Heart right ventricle (tissue), 16 donors: ENCODE measurements at places on chromosomes 2 and 18. TPM values are rescaled to one million over a fixed set of nuclear protein-coding genes. Genes with fewer than 3 reads are reported as not detected.

- H3K27ac ChIP-seq: no peak overlapping the region
- no peak overlapping the region for H3K4me3 ChIP-seq
- H3K4me1 ChIP-seq: no peaks in the 10 kb centered on the region
- H3K36me3 ChIP-seq: no peaks in the 10 kb centered on the region
- H3K27me3 ChIP-seq: no peaks in the 10 kb centered on the region
- DNase-seq: peak; percentile 11
These were observed 53.9 kb downstream of the PRKRA start for GRCh38 chr2:178397002-178397605.

GRCh38 chr2:32783933-32784332, 156.1 kb downstream of the TTC27 start:
- H3K4me1 ChIP-seq: peaks cover 24% of the 10 kb centered on the region
- H3K4me3 ChIP-seq: no peak overlapping the region
- DNase-seq: no peak
- peak overlapping the region; percentile 71 for H3K27ac ChIP-seq
- peaks cover 6% of the 10 kb centered on the region for H3K36me3 ChIP-seq

DNA sequence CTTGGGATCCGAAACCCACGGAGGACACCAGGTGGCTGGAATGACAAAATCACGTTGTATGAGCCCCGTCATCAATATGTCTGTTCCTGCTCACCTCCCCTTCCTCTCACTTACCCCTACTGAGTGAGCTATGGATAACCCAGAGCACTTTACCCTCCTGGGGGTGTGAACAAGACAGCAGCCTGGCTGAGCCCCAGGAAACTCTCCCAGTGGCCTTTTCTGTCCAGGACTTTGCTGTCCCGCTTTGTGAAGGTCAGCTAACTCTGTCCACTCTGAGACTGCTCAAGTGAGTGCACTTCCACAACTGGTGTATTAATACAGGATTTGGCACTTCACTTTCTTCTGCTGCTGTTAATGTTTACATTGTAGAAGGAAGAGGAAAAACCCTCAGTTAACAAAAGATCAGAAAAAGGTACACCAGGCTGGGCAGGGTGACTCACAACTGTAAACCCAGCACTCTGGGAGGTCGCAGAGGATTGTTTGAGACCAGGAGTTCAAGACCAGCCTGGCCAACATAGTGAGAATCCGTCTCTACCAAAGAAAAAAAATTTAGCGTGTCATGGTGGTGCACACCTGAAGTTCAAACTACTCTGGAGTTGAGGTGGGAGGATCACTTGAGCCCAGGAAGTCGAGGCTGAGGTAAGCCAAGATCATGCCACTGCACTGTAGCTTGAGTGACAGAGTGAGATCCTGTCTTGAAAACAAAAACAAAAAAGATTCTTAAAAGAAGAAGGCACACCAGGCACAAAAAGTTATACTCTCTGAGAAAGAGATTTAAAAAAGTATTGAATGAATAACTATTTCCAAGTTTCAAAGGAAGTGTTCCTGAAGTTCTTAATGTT, 90.3 kb downstream of the CLHC1 start:
- H3K27ac ChIP-seq: no peak overlapping the region
- H3K4me1 ChIP-seq: no peaks in the 10 kb centered on the region
- DNase-seq: no peak
- no peaks in the 10 kb centered on the region for H3K36me3 ChIP-seq
- H3K27me3 ChIP-seq: no peaks in the 10 kb centered on the region

DNA sequence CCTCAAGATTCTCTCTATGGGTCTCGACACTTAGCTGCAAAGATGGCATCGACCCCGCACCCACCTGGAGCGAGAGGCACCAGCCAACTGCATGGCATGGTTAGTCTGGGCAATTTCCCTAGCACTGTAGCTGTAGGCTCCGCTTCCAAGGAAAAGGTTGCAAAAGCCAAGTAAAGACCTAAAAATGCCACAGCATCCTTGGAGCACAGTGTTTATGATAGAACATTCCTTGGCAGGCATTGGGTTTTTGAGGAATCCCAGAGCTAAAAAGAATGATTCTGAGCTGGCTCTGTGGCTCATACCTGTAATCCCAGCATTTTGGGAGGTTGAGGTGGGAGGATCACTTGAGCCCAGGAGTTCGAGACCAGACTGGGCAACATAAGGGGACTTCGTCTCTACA, 22.9 kb downstream of the QPCT start:
- no peaks in the 10 kb centered on the region for H3K4me1 ChIP-seq
- no peak overlapping the region for H3K4me3 ChIP-seq
- DNase-seq: no peak
- no peaks in the 10 kb centered on the region for H3K27me3 ChIP-seq
- H3K36me3 ChIP-seq: no peaks in the 10 kb centered on the region

- no peak overlapping the region for H3K4me3 ChIP-seq
- no peaks in the 10 kb centered on the region for H3K4me1 ChIP-seq
- no peak for DNase-seq
- H3K36me3 ChIP-seq: peaks cover 98% of the 10 kb centered on the region
These were observed 27.9 kb downstream of the EPG5 start for GRCh38 chr18:45939236-45939635.

DNA sequence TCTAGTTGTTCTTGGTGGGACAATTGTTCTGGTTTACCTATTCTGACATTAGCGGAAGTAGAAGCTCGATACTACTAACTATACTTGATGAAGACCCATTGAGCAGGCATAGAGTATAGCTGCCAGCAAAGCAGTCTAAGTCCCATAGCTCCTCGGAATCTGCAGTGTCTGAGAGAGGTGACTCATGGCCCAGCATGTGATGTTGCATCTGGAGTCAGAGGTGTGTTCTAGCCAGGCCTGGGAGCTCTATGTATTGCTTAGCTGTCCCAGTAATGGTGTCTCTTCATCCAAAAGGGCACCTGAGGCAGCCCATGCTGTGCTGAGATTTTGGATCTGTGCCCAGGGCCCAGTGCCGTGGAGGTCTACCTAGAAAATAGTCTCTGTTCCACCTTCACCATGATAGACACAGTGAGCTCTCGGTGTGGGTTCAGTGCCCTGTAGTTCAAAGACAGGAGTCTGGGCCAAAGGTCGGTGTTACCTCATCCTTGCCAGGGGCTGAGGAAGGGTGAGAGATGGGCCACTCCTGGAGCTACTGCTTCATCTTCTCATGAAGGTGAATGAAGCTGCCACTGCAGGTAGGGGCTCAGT, 47.3 kb downstream of the MEX3C start:
- no peaks in the 10 kb centered on the region for H3K27me3 ChIP-seq
- no peak overlapping the region for H3K4me3 ChIP-seq
- H3K36me3 ChIP-seq: no peaks in the 10 kb centered on the region
- no peak for DNase-seq
- no peak overlapping the region for H3K27ac ChIP-seq
- H3K4me1 ChIP-seq: no peaks in the 10 kb centered on the region

DNA sequence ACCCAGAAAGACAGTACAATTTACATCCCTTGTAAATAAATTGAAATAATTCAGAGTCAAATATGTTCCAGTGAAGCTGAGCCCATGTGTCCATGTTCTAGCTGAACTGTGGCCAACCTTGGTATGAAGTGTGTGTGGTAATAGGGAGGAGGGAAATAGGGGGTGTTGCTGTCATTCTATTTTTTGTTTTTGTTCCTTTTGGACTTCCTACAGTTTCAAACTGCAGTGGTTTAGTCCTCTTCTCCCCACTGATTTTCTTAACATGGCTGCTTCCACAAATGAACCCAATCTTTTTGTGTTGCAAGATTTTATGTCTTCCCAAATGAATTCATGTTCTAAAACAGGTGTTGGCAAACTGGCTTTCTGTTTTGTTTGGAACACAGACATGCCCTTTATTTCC, 156.9 kb downstream of the CCBE1 start:
- DNase-seq: no peak
- no peak overlapping the region for H3K4me3 ChIP-seq
- H3K4me1 ChIP-seq: no peaks in the 10 kb centered on the region

DNA sequence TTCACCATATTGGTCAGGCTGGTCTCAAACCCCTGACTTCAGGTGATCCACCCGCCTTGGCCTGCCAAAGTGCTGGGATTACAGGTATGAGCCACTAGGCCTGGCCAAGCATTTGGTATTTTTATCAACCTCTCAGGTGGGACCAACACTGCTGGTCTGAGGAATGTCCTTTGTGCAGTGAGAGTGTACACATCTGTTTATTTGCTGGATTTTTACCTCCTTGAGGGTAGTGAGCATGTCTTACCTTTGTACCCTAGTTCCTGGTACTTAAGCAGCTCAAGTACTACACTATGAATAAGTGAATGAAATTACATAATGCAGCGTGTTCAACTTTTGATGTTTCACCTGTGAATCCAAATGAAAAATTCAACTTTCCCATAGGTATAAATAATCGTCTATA, 29.8 kb downstream of the SOS1 start:
- no peak overlapping the region for H3K4me3 ChIP-seq
- H3K27ac ChIP-seq: no peak overlapping the region
- H3K27me3 ChIP-seq: no peaks in the 10 kb centered on the region

GRCh38 chr2:36403675-36404230, 48.2 kb downstream of the CRIM1 start:
- H3K4me3 ChIP-seq: no peak overlapping the region
- no peaks in the 10 kb centered on the region for H3K36me3 ChIP-seq
- no peaks in the 10 kb centered on the region for H3K27me3 ChIP-seq
- peaks cover 25% of the 10 kb centered on the region for H3K4me1 ChIP-seq
- H3K27ac ChIP-seq: no peak overlapping the region

DNA sequence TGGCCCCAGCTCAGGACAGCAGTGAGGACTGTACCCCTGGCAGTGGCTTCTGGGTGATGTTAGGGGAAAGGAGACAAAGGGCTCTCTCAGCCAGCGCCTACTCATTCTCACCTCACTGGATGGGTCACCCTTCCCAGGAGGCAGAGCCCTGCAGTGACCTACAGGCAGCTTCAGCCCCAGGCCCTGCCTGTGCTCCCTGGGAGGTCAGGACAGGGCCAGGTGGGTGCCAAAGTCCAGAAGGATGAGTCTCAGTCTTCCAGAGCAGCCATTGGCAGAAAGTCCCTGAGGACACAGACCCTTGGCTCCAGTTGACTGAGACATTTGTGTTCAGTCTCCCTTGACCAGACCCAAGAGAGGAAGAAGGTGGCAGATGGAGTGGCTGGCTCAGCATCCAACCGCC, 75.1 kb downstream of the TEX51 start:
- H3K36me3 ChIP-seq: no peaks in the 10 kb centered on the region
- no peak overlapping the region for H3K4me3 ChIP-seq
- no peak for DNase-seq
- peaks cover 8% of the 10 kb centered on the region for H3K27me3 ChIP-seq

- H3K36me3 ChIP-seq: no peaks in the 10 kb centered on the region
- no peaks in the 10 kb centered on the region for H3K27me3 ChIP-seq
- no peaks in the 10 kb centered on the region for H3K4me1 ChIP-seq
- DNase-seq: no peak
These were observed 82.6 kb downstream of the CERKL start for GRCh38 chr2:181574321-181574720.

DNA sequence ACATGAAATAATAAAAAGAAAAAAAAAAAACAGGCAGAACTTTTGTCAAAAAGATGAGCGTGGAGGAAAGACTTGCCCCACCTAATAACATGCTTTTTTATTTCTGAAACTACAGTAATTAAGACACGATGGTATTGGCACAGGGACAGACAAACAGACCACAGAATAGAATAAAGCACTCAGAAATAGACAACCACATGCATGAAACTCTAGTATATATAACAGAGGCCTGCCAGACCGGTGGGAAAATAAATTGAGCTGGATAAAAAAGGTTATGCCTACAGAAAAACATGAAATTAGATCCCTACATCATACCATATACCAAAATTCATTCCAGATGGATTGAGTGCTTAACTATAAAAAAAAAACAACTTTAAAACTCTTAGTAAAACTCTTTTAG, 163.1 kb downstream of the NRP2 start:
- DNase-seq: no peak
- no peak overlapping the region for H3K27ac ChIP-seq
- H3K4me3 ChIP-seq: no peak overlapping the region
- H3K27me3 ChIP-seq: peaks cover 3% of the 10 kb centered on the region
- no peaks in the 10 kb centered on the region for H3K36me3 ChIP-seq
- no peaks in the 10 kb centered on the region for H3K4me1 ChIP-seq

DNA sequence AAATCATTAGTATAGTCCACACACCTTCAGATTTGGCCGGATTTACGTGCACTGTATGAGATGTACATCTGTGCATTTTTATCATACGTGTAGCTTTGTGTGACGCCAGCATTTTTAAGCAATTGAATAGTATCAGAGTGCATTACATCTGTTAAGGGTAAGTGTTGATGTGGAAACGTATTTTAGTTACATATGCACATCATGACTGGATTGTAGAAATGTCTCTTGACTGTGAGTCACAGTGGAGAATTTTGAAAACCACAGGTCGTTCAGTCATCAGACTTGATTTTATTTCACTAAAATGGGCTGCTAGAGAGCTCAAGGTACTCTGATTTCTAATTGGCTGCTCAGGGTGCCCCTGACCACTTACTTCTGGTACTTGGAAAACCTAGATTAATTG, 5.4 kb upstream of the GPBAR1 start:
- no peak overlapping the region for H3K27ac ChIP-seq
- peaks cover 65% of the 10 kb centered on the region for H3K36me3 ChIP-seq
- H3K4me3 ChIP-seq: no peak overlapping the region
- no peak for DNase-seq

Gene ZAP70
- 0.62 TPM for total RNA-seq

Gene FSHR
- 0.21 TPM for total RNA-seq

Gene PDK1
- 44.0 TPM for total RNA-seq

Gene ASAP2
- total RNA-seq: 14.0 TPM

Gene PLGLB2
- total RNA-seq: 1.8 TPM

Gene RMDN2
- 4.4 TPM for total RNA-seq
